ENCODE measurements at places on chromosomes 12 and 14.

- no peak for DNase-seq
Measured at GRCh38 chr12:95224202-95225170, 6.9 kb downstream of the VEZT start.

- DNase-seq: no peak
Measured at GRCh38 chr14:51871846-51872245, 11.4 kb downstream of the GNG2 start.

- no peak for DNase-seq
Measured at GRCh38 chr12:64685050-64685449, 74.2 kb downstream of the GNS start.

DNA sequence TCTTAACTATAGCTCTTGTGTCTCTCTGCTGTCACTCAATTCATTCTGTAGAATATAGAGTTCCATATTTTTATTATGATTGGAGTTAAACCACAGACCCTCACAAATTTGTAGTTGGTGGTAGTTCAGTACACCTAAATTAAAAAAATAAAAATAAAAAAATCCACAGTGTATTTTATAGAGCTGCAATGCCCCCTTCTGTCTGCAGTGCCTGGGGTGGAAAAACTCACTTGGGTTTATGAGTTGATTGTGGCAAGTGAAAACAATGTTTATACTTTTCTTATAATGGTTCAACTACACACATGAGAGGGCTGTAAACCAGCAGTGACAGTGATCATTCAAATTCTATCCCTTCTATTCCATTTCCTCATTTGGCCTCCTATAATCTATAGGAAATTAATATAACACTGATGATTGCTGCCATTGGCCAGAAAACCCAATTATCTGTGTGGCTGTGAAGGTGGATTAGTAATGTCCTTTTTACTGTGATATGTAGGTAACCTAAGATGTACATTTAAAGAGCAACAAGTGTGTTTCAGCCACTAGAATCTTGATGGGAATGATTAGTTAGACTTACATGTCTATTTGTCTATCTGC is 166.9 kb upstream of the LRIG3 start:
- DNase-seq: no peak

GRCh38 chr12:96606134-96606533 is 116.8 kb downstream of the CFAP54 start:
- DNase-seq: no peak

DNA sequence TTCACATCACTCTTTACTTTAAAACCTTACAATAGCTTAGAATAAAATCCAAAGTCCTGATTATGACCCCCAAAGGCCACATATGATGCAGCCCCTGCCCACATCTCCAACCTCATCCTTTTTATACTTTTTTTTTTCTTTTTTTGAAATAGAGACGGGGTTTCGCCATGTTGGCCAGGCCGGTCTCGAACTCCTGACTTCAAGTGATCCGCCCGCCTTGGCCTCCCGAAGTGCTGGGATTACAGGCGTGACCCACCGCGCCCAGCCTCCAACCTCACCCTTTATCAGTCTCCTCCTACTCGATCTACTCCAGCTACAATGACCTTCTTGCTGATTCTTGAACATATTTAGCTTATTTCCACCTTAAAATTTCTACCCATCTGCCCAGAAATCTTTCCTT is 1.2 kb upstream of the MAPKAPK5 start:
- DNase-seq: no peak

GRCh38 chr12:117035287-117035686 is 63.9 kb downstream of the TESC start:
- no peak for DNase-seq

GRCh38 chr12:2649201-2650030 is 145.4 kb upstream of the FKBP4 start:
- no peak for DNase-seq
